CD4-positive, alpha-beta T cell treated with Interleukin-21 for 1 hour (primary cell): ENCODE measurements at places on chromosomes 3 and 15.
A peak's percentile ranks its signal among the peaks of the same experiment; 100 is the strongest.

DNA sequence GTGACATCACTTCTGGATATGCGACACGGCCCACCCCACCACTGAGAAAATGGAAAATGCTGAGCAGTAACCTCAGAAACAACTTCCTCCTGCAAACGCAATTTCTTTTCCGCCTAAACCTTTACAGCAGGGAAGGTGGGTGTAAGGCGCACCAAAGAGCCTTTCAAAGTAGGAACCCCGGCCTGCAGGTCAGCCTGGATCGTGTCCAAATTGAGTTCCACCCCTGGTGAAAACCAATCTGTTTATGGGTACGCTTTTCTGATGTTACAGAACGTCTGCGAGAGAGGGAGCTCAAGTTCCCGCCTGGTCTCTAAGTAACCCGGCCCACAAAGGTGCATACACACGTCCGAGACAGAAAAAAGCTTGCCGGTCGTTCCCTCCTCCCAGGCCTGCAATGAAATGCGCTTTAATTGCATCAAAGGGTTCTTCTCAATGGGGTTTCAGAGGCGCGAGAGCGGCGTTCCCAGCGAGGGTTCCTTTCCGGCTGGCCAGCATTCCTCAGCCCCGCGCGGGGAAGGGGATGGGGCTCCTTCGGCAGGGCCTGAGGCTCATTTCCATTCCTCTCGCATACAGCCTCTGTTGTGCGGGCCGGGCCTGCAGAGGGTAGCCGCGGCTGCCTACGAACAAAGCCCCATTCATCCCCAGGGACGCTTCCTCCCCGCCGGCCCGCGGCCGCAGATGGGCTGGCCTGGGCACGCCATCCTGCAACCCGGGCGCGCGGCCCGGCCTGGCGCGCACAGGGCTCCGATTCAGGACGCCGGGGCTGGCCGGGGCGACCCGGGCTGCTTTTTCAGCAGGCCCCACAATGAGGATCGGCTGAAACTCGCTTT, 138.1 kb downstream of the TMCO5A start:
- peak; percentile 34 for DNase-seq

GRCh38 chr3:151166161-151166560, 36.9 kb downstream of the GPR171 start:
- DNase-seq: no peak

- DNase-seq: no peak
These were observed 4.1 kb upstream of the RARB start for GRCh38 chr3:25423780-25424588.

- peak; percentile 53 for DNase-seq
These were observed 21.9 kb downstream of the LTF start for GRCh38 chr3:46442576-46443530.

DNA sequence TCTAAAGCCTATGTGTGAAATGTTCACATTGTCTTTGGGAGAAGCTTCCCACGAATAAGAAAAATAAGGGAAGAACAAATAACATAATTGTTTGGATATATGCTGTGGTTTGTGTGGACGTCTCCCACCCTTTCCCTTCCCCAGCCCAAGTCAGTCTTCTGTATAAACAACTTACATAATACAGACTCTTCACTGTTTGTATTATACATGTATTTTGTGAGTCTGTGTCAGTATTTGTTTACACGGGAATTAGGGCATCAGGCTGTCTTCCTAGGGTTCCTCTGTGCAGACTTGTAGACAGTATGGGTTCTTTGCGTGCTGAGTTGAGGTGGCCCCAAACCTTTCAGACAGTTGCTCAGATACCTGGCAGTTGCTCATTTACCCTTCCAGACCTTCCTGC, 103.4 kb downstream of the IGF1R start:
- DNase-seq: no peak

GRCh38 chr3:13206799-13207577, 133.8 kb upstream of the IQSEC1 start:
- DNase-seq: no peak

DNA sequence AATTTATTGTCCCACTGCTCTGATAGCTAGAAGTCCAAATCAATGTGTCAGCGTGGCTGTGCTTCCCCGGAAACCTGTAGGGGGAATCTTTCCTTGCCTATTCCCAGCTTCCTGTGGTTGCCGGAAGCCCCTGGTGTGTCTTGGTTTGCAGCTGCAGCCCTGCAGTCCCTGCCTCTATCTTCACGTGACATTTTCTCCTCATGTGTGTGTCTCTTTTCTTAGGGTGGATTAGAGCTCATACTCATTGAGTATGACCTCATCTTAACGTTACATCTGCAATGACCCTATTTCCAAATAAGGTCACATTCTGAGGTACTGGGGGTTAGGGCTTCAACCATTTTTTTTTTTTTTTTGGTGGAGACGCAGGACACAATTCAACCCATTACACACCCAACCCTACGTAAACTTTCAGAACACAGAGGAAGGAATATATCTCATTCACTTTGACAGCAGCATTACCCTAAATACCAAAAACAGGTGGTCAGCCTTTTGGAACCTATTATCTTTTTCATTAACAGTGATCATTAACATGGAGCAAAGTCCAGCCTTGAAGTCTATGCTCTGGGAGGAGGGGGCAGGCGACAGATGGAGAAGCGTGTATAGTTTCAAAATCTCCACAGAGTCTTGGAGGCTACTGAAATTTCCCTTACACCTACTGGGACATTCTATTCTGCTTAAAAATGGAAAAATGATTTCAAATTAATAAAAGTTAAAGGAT, 88.6 kb downstream of the RYK start:
- no peak for DNase-seq

- no peak for DNase-seq
These were observed 792 bp downstream of the TPRA1 start for GRCh38 chr3:127589600-127590281.

- no peak for DNase-seq
These were observed 582.5 kb downstream of the PLOD2 start for GRCh38 chr3:145578471-145578870.

DNA sequence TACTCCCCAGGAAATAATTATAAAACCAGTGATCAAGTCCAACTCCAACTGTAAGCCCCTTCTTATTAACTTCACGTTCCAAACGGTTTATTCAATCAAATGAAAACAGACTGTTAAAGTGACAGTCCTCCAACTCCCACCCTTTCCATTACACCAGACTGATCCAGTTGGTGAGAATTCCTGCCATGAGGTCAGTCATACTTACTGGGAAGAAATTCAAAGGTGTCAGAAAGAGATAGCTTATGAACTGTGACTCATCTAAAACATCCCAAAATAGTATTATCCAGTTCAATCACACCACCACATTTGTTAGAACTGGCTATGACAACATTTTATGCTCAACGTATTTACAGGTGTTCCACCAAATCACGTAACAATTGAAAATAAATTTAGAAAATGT, 19.5 kb downstream of the SMARCC1 start:
- no peak for DNase-seq

DNA sequence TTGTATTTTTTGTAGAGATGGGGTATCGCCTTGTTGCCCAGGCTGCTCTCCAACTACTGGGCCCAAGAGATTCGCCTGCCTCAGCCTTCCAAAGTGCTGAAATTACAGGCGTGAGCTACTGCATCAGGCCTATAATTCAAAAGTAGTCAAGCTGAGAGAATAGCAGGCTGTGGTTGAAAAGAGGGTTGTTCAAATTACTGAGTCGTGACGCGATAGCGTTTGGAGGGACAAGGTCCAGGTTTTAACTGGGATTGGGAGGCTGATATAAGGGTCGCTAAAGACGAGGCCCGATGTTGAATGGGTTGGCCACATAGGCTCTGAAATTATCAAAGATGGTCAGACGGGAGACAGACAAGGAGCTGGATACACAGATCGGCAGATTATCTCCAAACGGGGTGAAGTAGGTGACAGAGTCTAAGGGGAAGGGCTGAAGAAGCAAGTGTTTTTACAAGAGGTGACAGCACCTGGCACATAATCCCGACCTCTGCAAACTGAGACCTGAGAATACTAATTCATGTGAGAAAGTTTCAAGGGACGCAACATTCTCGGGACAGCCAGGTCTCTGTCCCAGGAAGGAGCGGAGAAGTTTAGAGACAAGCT, 759 bp upstream of the ARID3B start:
- no peak for DNase-seq

DNA sequence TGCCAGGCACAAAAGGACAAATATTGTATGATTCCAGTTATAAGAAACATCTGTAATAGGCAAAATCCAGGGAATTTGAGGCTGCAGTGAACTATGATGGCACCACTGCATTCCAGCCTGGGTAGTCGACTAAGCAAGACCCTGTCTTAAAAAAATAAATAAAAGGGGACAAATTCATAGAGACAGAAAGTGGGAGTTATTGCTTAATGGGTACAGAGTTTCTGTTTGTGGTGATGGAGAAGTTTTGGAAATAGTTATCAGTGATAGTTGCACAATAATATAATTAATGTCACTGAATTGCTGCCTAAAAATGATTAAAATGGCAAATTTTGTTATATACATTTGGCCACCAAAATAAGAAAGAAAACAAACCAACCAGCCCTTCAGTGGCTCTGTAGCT, 27.6 kb upstream of the CNBP start:
- DNase-seq: no peak

DNA sequence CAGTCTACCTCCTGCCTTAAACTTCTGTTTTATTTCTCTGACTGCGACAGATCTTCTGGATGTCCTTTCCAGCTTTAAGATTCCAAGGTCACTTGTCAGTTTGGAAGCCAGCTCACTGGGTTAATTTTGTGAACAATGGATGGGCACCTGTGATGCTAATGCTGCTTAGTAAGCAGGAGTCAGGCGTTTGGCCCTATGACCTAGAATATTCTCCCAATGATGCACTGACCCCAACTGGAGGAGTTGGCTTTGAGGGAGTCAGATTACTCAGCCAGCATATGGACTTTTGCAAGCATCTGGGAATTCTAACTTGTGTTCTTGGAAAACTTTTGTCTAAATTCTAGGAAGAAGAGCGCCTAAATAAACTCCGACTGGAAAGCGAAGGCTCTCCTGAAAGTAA, 28.1 kb downstream of the HACD3 start:
- DNase-seq: no peak

- DNase-seq: no peak
These were observed 163.6 kb downstream of the OSBPL10 start for GRCh38 chr3:31817411-31817966.

DNA sequence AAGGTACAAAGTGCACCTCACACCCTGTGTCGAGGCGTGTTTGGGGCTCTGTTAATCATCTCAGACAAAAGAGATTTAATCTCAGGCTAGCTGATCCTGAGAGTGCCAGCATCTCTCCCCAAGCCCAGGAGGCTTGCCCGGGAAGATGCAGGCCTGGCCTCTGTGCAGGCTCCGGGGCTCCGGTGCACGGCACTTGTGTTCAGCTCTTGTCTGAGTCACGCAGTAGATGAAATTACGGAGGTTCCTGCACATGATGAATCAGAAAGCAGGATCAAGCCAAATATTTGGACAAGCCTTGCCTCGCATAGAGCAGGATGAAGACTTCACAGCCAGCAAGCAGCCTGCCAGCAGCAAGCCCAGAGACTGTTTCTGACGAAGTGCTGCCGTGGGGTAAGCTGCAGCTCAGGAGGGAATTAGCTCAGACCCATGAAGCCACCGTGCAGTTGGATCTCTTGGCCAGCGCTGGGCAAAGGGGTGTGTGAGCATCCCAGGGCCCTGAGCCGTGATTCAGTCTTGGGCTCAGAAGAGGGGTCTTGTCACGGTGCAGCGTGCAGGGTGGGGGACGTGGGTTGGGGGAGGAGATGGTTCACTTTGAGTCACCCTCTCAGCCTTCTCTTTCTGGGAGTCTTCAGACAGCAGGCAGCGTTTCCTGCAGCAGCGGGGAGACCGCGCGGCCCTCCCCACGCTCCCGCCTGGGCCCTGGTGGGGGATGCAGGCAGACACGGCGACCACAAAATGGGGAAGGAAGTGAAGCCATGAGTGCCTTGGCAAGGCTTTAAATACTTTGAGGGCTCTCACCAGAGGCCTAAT, 89.2 kb upstream of the MEF2A start:
- peak; percentile 18 for DNase-seq

DNA sequence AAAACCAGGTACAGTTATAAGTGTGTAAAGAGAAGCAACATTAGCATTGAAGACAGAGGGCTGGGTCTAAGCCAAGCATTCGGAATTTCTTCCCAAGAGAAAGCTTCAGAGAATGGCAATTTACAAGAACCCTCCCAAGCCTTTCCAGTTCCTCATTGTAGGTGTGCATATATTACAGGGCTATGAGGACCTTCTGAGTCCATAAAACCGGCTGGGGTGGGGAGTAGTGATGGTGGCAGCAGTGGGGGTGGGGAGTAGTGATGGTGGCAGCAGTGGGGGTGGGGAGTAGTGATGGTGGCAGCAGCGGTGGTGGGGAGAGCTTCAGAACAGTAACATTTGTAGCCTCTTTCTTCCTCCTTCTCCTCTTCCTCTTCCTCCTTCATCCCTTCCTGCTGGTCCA, 368.7 kb upstream of the UMPS start:
- no peak for DNase-seq

GRCh38 chr3:108300103-108300849, 3.9 kb downstream of the HHLA2 start:
- DNase-seq: no peak
